MCF 10A (cell line): ENCODE measurements at places on chromosomes 16 and 17.

DNA sequence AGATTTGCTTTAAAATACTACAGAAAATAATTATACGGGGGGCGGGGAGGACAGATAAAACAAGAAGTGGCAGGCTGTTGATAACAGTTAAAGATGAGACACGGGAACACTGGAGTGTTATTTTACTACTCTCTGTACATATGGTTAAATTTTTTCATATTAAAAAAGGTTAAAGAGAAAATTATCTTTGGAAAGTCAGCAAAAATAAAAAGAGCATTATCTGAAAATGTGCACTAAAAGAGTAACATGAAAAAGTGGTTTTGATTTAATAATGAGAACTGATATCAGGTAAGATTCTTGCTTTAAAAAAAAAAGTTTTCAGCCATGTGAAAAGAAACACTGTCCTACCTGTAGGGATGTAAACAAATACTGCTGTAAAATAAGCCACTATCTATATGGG is 46.9 kb downstream of the ERN1 start:
- DNase-seq = no peak

GRCh38 chr17:6796017-6796886 is 20.2 kb downstream of the FBXO39 start:
- DNase-seq = peak; percentile 20

- DNase-seq = peak; percentile 74
Measured at GRCh38 chr17:79892457-79893241, 53.4 kb upstream of the CBX4 start.

DNA sequence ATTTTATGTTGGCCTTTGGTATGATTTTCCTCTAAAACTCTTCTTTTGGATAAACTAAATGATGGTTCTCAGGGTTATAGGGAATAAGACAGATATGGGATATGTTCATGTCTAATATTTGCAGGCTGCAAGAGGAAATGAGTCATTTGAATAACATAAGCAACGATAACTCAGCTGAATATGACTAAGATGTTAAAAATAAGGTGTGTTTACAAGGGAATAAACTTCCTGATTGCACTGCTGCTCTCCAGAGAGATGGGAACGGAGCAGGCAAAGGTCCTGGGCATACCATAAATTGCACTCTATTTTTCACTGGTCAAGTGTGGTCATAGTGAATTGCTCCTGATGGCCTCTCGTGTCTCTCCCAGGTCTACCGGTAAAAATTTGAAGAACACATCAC is 666.2 kb downstream of the TOX3 start:
- DNase-seq = peak; percentile 78

- no peak for DNase-seq
Measured at GRCh38 chr17:50508573-50509460, 578 bp downstream of the MYCBPAP start.

DNA sequence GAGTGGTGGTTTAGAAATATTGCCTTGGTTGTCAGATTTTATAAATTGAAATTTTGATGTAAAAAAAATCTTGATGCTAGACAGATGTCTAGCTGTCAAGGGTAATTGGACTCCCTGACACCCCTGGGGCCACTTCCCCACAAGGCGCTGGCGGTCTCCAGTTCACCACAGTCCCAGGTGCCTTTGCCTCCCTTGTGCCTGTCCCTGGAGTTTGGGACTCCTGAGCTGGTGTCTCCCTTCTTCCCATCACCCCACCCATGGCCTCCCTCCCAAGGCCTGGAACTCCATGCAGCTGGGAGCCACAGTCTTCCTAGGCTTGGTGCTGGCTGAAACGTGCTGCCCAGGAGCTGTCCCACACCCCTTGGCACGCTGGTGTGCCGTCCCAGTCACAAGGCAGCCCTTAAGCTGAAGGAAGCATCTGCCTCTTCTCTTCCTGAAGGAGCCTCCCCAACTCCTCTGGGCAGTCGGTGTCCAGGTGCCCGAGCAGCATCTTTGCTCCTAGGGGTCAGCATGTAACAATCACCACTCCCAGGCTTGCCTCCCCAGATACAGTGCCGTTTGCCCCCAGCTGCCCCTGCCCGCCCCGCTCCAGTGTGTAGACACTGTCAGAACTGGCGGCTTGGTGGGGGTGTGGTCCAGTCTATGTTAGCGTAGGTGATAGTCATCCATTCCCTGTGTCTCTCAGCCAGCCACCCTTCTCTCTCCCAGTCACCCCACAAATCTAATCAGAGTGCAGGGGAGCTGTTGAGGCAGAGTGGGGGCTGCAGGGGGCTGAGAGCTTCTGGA is 26.2 kb downstream of the POLR3E start:
- DNase-seq = no peak

- no peak for DNase-seq
Measured at GRCh38 chr17:72471296-72471695, 350.5 kb downstream of the SOX9 start.

DNA sequence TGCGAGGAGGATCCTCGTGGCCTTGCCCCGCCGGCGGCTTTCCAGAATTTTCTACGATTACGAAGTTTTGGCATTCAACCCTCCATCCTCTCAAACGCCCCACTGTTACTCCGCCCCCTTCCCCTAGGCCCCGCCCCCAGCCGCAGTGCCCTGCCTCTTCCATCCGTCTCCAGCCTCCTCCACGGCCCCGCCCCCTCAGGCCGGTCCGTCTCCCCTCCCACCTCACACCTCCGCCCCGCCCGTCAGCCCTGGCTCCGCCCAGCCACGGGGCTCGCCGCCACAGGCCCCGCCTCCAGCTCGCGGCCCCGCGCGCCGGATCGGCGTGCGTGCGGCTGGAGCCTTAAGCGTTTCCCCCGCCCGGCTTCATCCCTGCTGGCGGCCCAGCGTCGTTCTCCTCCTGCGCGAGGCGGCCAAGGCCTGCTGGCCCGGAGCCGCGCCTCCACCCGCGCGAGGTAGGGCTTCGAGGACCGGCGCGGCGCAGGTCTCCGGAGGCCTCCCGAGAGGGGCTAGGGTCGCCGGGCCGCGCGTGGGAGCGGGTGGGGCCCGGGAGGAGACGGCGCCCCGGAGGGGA is at the start of the genes C17orf67 and DGKE:
C17orf67 (minus strand) TSS at position 112 of the 571 bp plus-strand sequence. CDS start 18,110 bp downstream, outside the sequence.
DGKE (plus strand) TSS at position 343 of the 571 bp plus-strand sequence. CDS start 645 bp downstream, outside the sequence.
- DNase-seq = peak; percentile 96

DNA sequence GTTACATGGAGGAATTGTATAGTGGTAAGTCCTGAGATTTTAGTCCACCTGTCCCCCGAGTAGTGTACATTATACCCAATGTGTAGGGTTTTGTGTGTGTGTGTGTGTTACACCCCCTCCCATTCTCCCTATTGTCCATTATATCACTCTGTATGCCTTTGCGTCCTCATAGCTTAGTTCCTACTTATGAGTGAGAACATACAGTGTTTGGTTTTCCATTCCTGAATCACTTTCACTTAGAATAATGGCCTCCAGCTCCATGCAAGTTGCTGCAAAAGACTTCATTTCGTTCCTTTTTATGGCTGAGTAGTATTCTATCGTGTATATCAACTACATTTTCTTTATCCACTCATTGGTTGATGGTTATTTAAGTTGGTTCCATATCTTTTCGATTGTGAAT is 635 bp upstream of the FA2H start:
- DNase-seq = no peak

GRCh38 chr16:83853834-83854233 is 45.1 kb upstream of the MLYCD start:
- no peak for DNase-seq

DNA sequence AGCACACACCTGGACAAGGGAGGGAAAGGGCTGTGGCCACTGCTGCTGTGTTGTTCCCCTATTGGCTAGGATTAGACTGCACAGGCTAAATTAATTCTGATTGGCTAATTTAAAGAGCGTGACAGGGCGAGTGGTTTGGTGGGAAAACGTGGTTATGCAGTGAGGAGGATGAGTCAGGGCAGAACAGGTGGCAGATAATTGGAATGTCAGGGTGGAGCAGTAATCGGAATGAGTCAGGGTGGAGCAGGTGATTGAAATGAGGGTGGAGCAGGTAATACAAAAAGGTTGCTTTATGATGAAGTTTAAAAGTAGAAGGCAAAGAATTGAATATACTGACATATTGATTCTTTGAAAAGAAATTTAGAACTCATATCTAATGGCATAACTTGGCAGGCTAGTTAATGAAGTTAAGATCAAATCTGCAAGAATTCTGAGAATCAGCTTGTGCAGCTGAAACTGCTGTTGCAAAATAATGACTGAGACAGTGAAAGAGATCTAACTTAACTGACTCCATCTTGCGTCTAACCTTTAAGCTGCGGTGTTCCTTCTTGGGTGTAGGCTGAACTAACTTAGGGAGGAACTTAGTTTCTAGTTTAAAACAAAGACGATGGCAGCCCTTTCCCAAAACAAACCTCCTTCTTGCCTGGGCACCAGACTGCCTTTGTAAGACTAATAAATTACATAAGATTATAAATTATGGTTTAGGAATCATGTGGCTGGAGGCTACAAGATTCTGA is 174.3 kb downstream of the UTP18 start:
- DNase-seq = peak; percentile 51

DNA sequence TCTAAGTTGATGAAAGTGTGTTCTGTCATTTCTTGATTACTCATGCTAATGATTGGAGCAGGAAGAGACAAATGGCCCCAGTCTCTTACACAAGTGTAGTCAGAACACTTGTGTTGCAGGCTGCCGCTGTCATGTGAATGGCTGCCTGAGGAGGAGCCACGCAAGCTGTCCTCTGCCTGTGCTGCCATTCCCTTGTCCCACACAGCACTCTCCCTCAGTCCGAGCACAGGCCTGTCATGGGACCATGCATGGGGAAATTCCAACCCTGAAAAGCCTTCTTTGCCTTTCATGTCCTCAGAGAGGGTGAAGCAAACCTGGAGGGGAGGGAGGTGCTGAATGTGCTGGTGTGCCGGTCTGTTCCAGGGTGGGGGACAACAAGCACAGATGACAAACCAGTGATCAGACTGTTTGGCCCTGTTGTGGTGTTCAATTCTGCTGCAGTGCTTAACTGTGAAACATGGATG is 109.4 kb downstream of the MRTFB start:
- DNase-seq = no peak

DNA sequence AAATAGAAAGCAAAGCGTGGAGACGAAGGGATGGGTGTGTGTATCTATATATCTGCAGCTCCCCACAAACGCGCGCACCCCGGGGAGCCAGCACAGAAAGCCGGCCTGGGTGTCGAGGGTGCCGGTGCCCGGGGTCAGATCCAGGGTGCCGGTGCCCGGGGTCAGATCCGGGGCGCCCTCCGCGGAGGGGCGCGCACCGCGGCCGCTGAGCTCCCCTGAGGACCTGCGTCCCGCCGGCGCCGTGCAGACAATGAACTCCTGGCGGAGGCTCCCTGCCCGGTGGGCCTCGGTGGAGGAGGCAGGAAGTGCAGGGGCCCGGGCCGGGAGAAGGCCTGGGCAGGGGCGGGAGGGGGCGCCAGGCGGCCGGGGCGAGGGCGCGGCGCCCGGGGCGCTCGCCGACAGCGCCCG is 1.1 kb downstream of the ZNF423 start:
- DNase-seq = no peak
